Activated T-helper 1 cell treated with anti-CD3 and anti-CD28 coated beads, Interleukin-2, amount 50 U/mL, for 16 hours (primary cell): ENCODE measurements at places on chromosomes 7 and 10.

- DNase-seq = no peak
Observed at GRCh38 chr7:44966731-44967538, 11.9 kb downstream of the MYO1G start.

GRCh38 chr10:36183726-36184125 lies 541.6 kb upstream of the FZD8 start:
- DNase-seq = no peak

GRCh38 chr10:28794986-28795385 lies 117.7 kb downstream of the BAMBI start:
- DNase-seq = no peak

- no peak for DNase-seq
Observed at GRCh38 chr10:24690961-24691512, 32.6 kb downstream of the ARHGAP21 start.

DNA sequence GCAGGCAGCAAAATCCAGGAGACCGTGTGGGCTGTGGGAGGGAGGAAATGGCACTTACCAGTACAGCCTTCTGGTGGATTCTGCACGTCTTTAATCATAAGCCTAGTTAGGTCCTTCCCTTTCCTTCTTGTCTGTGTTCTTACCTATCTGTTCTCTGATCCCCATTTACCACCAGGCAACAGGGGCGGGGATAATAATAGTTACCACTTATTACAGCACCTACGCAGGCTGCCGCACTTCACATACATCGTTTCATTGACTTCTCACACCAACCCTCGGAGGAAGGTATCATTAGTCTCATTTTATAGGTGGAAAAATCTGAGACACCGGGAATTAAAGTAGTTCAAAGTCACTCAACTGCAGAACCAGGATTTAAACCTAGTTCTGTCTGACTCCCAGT lies 4.5 kb upstream of the EPHA1 start:
- no peak for DNase-seq

DNA sequence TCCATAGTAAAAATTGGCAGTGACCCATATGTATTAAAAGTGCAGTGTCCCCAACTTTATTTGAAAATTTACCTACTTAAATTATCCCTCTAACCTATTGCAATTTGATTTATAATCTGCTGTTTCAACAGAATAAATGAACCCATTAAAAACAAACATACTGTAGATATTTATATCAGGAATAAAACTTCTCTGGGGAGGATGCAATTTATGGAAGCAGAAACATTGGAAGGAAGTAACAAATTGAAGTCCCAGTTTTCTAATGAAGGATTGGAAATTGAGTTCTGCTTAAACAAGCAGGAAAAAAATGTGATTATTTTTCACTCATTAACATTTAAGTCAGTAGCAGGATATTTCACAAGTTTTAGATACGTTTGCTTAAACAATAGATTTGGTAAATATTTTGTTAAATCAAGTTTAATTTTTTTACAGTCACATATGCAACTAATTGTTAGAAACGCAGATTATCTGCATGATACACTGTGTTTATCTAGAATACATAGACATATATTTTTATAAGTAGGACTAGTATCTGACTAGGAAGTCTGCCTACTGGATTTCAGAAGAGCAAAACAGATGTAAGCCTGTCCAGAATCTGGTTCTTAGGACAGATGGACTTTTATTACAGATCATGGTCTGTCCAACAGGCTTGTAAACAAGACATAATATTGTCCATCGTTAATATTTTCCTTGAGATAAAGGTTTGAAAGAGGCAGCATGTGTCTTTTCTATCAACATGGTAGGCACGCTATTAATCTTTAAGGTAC lies 5.3 kb downstream of the AGMO start:
- no peak for DNase-seq

GRCh38 chr7:154409703-154410311 lies 357.6 kb downstream of the DPP6 start:
- DNase-seq = no peak

- no peak for DNase-seq
Observed at GRCh38 chr7:40315277-40315676, 180.5 kb downstream of the SUGCT start.
